ENCODE measurements at places on chromosomes 4 and X. TPM values are rescaled to one million over a fixed set of nuclear protein-coding genes. Genes with fewer than 3 reads are reported as not detected.

FAT4 gene
- not detected for total RNA-seq

TRIM75 gene
- not detected for total RNA-seq

TLR3 gene
- total RNA-seq, result not detected

BMP15 gene
- not detected for total RNA-seq

RIPPLY1 gene
- total RNA-seq, result not detected

ARHGAP4 gene
- 123 TPM for total RNA-seq

CCNB3 gene
- 0.64 TPM for total RNA-seq

HCCS gene
- total RNA-seq, result 36.6 TPM

CLDN22 gene
- not detected for total RNA-seq

USP26 gene
- not detected for total RNA-seq

HSFX3 gene
- not detected for total RNA-seq

RPS6KA6 gene
- 0.56 TPM for total RNA-seq

KLKB1 gene
- total RNA-seq, result not detected

FGA gene
- not detected for total RNA-seq
